ENCODE measurements at places on chromosomes 1 and 21.

DNA sequence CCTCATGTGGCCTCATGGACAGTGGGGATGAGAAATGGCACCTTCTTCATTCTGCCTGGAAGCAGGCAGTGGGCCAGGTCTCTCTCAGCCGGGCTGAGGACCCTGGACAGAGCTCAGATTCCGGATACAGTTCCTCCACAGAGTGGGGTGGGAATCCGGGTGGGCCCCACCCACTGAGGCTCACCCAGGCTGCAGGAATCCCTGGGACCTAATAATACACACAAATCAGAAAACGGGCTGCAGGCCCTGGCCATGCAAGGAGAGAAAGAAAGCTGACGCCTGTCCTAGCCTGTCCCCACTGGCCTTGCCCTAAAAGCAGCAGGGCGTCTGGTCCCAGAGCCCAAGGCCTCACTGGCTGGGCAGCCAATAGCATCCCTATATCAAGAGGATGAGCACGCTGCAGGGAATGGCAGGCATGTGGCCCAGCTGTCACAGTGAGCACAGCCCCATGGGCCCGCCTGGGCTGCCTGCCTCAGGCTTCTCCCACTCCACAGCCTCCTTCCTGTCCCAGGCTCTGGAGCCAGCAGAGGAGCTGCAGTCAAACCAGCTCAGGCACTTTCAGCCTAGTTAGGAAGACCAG, 25.3 kb downstream of the ACTA1 start:
- DNase-seq, result no peak

DNA sequence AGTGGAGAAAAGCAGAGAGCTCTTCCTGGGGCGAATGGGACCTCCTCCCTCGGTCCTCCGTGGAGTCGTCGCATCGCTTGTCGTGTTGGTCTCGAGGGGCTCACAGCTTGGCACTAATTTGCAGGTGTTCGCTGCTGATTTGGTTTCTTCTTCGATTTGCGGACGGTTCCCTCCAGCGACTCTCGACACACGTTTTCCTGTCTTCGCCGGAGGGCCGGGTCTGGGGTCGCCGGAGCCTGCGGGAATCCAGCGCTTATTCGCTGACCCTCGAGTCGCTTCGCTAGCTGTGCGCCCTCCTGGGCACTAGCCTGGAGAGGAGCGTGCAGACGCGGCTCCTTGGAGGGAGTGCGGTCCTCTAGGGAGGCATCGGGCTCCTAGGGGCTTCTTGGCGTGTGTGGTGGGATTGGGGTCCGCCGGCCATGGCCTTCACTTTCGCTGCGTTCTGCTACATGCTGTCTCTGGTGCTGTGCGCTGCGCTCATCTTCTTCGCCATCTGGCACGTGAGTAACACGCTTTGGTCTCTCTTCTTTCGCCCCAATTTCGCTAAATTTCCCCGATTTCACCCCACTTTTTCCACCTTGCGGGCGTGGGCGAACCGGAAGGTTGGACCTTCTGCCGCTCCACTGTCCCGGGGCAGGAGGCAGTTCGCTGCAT, 766 bp downstream of the CNIH3 start:
- no peak for DNase-seq

DNA sequence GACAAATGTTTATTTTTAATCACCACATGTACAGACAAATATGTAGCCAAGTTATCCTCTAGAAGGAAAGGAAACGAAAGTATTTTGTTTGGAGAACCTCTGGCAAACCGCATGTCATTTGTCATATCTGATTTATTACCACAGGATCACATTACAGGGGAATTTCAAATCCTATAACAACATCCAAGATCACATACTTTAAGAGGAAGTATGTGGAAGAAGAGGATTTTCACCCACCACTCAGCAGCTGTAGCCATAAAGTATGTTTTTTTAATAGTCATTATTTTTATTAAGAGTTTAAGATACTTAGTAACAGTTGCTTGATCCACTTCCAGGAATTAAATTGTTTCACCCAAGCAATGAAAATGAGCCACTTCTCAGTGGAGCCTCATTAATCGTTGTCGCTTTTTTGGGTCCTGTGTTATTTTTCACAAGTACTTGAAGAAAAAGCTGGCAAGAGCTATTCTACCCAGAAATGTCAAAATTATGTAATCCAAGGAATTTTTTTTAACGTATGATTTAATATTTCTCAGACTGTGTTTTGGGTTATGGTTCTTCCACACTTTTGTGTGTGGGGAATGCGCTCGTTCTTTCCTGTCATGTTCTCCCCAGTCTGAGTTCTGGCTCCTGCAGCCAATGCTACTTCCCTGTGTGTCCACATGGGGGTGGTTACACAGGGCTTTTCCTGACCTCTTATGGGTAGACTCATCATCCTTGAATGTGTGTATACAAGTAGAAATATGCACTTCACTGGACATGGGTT, 6.9 kb downstream of the SERTAD4 start:
- DNase-seq, result no peak

- no peak for DNase-seq
Observed at GRCh38 chr1:174049514-174049913, 27.4 kb upstream of the RC3H1 start.

DNA sequence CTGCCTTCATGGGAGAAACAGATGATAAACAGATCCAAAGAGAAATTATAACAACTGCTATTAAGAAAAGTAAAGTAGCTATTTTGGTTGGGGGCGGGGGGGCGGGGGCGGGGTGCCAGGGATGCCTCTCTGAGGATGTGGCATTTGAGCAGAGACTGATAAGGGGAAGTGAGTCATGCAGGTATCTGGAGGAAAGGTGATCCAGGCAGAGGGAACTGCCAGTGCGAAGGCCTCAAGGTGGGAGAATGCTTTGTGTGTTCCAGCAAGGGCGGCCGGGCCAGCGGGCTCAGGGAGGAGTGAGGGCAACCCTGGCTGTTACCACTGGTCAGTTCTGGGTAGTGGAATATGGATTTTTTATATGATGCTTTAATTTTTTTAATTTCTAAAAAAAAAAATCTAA, 7.0 kb upstream of the TNFRSF1B start:
- DNase-seq, result peak; percentile 68

- DNase-seq, result no peak
Observed at GRCh38 chr1:214385428-214385827, 104.5 kb downstream of the SMYD2 start.

- no peak for DNase-seq
Observed at GRCh38 chr1:112536561-112536960, 27.8 kb downstream of the WNT2B start.
